ENCODE measurements at places on chromosomes 1 and 21.

DNA sequence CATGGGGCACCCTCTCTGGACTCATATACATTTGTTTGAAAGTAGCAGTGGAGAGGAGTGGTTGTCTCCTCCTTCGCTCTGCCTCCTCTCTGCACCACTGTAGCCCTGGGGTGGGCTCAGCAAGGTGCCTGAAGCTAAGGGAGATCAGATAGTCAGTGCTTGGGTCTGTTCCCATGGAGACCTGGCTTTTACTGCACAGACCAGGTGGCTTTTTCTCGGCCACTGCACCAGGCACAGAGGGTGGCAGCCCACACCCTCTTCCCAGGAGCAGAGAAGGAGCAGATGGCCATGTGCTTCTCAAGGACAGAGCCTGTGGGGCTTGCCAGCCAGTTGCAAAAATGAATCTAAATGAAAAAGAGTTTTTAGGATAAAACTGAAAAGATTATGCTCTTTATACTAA lies 123.4 kb upstream of the KCNK1 start:
- H3K27ac ChIP-seq = no peak overlapping the region
- no peak for DNase-seq
- H3K4me3 ChIP-seq = no peak overlapping the region
- no peaks in the 10 kb centered on the region for H3K36me3 ChIP-seq
- no peaks in the 10 kb centered on the region for H3K27me3 ChIP-seq
- no peaks in the 10 kb centered on the region for H3K4me1 ChIP-seq

GRCh38 chr1:152926091-152926490 lies 17.7 kb downstream of the IVL start:
- no peak overlapping the region for H3K27ac ChIP-seq
- H3K36me3 ChIP-seq = no peaks in the 10 kb centered on the region
- H3K4me1 ChIP-seq = no peaks in the 10 kb centered on the region
- no peak for DNase-seq
- no peak overlapping the region for H3K4me3 ChIP-seq
- H3K27me3 ChIP-seq = no peaks in the 10 kb centered on the region

DNA sequence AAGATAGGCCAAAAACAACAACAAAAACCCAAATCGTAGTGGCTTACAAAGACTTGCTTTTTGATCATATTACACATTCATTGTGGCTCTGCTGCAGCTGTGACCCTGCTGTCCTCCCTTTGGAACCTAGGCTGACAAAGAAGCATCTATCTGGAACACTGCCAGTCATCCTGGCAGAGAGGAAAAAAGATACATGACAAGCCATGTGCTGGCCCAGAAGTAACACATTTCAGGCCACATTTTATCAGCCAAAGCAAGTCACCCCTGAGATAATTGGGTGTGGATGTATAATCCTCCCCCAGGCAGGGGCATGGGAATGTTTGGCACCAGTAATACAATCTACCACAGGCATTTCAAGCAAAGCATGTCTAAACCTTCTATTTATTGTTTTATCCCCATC lies 37.2 kb upstream of the AGO1 start:
- H3K27ac ChIP-seq = no peak overlapping the region
- DNase-seq = no peak
- no peaks in the 10 kb centered on the region for H3K27me3 ChIP-seq

DNA sequence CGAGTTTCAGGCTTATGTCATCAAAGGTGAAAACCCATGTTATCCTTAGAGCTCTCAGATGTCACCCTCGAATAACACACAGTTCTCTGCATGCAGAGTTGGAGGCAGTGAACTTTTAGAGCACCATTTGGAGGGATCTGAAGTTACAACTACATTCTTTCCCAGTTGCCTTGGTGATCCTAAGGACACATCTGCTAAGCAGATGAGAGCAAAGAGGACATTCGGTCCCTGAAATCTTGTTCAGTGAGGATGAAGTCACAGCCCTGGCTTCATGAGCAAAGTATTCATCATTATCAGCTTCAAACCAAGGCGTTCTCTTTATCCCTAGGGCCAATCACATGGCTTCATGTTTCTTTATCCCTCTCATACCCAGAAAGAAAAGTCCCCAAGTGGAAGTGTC lies 23.1 kb upstream of the MCOLN2 start:
- H3K36me3 ChIP-seq = no peaks in the 10 kb centered on the region
- H3K27ac ChIP-seq = no peak overlapping the region
- no peaks in the 10 kb centered on the region for H3K4me1 ChIP-seq

DNA sequence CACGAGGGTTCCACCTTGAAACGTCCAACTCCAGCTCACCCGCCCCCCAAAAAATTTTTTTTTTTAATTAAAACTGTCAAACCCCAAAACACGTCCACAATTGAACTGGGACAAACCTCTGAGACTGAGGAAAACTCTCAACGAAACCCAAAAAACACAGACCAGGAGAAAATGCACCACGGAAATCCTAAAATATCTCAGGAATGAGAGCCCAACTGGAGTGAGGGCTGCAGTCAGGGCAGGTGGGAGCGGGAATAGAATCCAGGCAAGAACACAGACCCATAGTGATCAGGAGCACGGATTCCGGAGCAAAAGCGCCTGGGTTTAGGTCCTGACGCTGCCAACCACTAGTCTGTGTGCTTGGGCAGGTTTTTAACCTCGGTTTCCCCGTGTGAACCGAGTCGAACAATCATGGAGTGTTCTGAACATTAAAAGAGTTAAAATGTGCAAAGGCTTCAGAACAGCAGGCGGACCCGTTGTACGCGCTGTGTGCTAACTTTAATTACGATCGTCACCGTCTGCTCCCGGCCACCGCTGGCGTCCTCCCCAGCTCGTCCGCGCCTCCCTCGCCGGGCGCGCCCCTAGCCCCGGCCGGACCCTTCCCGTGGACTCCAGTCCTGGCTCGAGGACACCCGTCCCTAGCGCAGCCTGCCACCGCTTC lies 624 bp downstream of the ARHGAP29 start:
- peak; percentile 59 for DNase-seq
- H3K27me3 ChIP-seq = no peaks in the 10 kb centered on the region
- no peaks in the 10 kb centered on the region for H3K36me3 ChIP-seq
- H3K4me1 ChIP-seq = no peaks in the 10 kb centered on the region
- H3K4me3 ChIP-seq = peak overlapping the region; percentile 92
- H3K27ac ChIP-seq = peak overlapping the region; percentile 97

Data from mesenchymal stem cell (in vitro differentiated cells and primary cell).